ENCODE measurements at places on chromosomes 16 and 17. TPM values are rescaled to one million over a fixed set of nuclear protein-coding genes. Genes with fewer than 3 reads are reported as not detected.
A peak's percentile ranks its signal among the peaks of the same experiment; 100 is the strongest.

DNA sequence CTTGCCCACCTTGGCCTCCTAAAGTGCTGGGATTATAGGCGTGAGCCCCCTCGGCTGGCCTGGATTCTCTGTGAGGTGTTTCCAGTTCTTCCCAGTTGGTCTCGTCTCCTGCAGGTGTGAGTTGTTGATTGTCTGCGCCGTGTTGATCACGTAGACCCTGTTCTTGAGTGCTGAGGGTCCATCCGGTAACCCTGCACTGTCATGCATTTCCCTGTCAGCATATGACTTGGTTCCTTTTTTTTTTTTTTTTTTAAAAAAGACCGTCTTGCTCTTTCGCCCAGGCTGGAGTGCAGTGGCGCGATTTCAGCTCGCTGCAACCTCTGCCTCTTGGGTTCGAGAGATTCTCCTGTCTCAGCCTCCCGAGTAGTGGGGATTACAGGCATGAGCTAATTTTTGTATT is 17.3 kb downstream of the MGRN1 start:
- no peak for DNase-seq

The GLG1 gene
- 128 TPM for total RNA-seq

GRCh38 chr16:50303605-50304466 is 37.5 kb downstream of the ADCY7 start:
- peak; percentile 71 for DNase-seq

The KRTAP2-2 gene
- not detected for total RNA-seq

- peak; percentile 99 for DNase-seq
Measured at GRCh38 chr16:84795329-84796053, 24.3 kb upstream of the CRISPLD2 start.

DNA sequence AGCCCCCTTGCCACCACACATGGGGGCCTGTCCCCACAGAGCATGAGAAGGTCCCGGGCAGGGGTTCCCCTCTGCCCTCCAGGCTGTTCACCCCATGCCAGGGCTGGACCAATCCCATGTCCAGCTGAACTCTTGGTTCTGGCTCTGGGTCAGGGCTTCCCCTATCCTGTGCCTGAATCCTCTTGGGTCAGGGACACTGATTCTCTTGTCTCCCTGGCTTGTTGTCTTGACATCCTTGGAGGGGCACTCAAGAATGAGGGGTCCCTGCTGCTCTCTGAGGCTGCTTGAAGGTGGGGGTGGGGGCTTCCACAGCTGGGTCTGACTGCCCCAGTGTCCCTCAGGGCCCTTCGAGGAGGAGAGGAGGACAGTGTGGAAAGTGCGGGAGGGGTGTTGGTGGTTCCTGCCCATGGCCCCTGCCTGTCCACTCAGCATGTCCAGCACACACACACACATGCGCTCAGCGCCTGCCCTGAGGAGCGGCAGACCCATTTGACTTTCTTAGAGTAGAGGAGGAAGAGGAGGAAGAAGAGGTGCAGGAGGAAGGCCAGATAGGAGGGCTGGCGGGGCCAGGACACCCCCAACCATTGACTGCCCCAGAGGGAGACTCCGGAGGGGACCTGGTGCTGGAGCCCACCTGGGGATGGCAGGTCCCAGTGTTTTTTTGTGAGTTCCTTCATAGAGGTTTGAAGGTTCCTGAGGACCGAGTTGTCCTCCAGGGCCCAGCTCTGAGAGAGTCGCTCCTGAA is 47.0 kb downstream of the TNFRSF13B start:
- DNase-seq: no peak

DNA sequence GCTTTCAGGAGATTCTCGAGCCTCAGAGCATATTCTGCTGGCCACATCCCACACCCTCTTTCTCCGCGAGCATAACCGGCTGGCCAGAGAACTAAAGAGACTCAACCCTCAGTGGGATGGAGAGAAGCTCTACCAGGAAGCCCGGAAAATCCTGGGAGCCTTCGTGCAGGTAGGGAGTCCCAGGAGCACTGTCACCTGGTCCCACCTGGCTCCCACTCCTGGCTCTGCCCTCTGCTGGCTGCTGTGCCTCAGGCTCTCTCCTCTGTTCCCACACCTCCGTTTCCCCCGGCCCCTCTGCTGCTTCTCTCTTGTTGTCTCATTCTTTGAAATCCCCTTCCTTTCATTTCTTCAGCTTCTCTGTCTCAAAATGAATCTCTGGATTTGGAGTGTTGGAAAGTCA is 16.4 kb downstream of the LPO start:
- DNase-seq: no peak

Data from fibroblast of villous mesenchyme (primary cell).